Pancreas (tissue), 10 donors: ENCODE measurements at places on chromosomes 13 and 19.

DNA sequence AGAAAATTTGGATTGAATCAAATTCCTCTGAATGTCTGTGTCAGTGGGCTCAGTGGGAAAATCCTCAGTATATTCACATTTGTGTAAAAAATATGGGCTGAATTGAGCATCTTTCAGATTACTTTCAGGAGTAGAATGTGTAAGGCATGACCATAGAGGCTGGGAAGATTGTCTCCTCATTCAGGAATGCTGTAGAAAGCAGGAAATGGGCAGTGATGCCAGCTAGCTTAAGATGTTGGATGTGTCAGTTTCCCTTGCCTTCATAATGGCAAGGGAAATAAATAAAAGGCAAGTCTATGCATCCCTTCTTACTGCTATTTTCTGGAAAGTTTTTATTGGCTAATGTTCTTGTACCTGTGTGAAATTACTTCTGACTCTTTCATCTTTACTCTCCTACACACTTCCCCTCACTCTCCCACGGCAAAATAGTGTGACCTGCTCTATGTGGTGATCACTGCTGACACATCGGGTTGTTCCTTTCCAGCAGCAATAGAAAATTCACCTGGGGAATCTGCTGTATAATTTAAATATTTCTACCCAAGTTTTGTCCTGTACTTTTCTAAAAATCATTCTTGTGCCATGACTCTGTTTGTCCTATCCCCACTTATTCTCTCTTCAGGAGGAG, 103.2 kb downstream of the LMO7 start:
- no peak for DNase-seq

DNA sequence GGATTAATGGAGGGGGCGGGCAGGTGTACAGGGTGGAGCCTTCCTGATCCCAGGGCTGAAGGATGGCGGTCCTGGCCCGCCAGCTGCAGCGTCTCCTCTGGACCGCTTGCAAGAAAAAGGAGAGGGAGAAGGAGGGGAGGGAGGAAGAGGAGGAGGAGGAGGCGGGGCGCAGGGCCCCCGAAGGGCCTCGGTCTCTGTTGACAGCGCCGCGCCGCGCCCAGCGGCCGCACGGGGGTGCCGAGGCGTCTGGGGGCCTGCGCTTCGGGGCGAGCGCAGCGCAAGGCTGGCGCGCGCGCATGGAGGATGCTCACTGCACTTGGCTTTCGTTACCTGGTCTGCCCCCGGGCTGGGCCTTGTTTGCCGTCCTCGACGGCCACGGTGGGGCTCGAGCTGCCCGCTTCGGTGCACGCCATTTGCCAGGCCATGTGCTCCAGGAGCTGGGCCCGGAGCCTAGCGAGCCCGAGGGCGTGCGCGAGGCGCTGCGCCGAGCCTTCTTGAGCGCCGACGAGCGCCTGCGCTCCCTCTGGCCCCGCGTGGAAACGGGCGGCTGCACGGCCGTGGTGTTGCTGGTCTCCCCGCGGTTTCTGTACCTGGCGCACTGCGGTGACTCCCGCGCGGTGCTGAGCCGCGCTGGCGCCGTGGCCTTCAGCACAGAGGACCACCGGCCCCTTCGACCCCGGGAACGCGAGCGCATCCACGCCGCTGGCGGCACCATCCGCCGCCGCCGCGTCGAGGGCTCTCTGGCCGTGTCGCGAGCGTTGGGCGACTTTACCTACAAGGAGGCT, at the start of gene PPM1N:
Gene PPM1N (plus strand): TSS at position 33 of the 785 bp plus-strand sequence. CDS start 30 bp downstream, at position 63.
- DNase-seq: peak; percentile 71

DNA sequence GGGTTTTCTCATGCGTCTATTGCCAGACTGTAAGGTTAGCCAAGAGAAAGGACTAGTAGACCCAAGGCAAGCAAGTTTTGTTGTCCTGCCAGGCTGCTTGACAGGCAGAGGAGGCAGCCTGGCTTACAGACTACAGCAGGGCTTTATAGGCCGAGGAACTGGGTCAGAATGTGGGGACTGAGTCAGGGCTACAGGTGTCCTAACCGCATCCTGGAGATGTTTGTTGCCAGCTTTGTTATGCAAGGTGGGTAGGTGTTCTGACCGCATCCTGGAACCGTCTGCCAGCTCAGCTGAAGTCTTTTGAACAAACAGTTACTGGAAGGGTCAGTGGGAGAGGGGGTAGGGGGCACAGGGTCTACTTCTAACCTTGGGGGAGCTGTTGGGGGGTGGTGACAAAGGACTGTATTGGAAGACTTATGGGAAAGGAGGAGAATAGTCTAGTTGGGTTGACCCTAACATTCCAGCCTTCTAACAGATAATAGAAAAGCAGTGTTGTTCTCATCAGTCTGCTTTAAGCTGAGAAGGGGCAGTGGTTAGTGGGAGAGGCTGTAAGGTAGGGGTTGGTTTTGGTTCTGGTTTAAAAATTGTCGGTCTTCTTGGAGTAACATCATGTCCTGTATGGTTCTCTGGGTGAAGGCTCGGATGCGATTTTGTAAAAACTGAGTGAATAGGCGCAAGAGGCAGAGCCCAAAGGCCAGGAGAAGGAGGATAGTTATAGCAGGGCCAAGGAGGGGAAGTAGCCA, 913.8 kb upstream of the SLITRK5 start:
- no peak for DNase-seq

- no peak for DNase-seq
Observed at GRCh38 chr13:80599765-80600164, 258.8 kb upstream of the SPRY2 start.

DNA sequence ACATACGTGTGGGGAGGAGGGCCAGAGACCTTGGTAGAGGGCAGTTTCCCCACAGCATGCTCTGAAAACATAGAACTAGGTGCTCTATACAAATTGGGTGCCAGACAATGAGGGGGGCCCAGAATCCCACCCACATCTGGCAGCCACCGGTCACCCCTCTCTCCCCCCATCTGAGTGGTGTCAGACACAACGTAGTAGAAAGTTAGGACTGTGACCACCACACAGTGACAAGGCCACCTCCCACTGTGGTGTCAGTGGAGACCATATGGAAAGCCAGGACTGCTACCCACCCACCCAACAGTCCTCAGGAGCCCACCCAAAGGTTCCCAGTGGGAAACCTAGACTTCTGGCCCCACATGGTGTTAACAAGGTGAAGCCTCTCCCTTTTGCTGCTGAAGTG, 2.1 kb upstream of the ATP4B start:
- no peak for DNase-seq

- DNase-seq: no peak
Observed at GRCh38 chr13:50923272-50923671, 13.7 kb downstream of the RNASEH2B start.

- no peak for DNase-seq
Observed at GRCh38 chr19:50632151-50632835, 7.4 kb downstream of the SYT3 start.

DNA sequence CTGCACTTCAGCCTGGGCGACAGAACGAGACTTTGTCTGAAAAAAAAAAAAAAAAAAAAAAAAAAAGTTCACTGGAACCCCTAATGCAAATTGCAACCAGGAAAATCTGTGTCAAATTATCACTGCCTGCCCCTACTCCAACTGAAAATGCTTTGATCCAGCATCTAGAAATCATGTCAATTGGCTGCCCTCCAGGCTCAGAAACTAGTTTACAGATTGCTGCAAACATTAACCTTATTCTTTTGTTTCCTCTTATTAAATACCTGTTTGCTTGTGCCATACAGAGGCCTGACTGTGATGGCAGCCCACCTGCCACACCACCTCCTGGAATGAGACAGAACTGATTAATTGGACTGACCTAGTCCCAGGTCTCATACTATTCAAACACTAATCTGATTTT, 18.6 kb upstream of the AKT2 start:
- DNase-seq: peak; percentile 10
